ENCODE measurements at places on chromosomes 3 and 15.

GRCh38 chr15:43186003-43186353 is 775 bp downstream of the CCNDBP1 start:
- DNase-seq: no peak

GRCh38 chr15:95718441-95718840 is 612.1 kb upstream of the NR2F2 start:
- DNase-seq: no peak

GRCh38 chr15:48253172-48253571 is 47.1 kb downstream of the SLC12A1 start:
- DNase-seq: no peak

- no peak for DNase-seq
Measured at GRCh38 chr3:73966733-73967132, 342.0 kb upstream of the PDZRN3 start.

- no peak for DNase-seq
Measured at GRCh38 chr3:187646906-187647660, 23.1 kb downstream of the SST start.

DNA sequence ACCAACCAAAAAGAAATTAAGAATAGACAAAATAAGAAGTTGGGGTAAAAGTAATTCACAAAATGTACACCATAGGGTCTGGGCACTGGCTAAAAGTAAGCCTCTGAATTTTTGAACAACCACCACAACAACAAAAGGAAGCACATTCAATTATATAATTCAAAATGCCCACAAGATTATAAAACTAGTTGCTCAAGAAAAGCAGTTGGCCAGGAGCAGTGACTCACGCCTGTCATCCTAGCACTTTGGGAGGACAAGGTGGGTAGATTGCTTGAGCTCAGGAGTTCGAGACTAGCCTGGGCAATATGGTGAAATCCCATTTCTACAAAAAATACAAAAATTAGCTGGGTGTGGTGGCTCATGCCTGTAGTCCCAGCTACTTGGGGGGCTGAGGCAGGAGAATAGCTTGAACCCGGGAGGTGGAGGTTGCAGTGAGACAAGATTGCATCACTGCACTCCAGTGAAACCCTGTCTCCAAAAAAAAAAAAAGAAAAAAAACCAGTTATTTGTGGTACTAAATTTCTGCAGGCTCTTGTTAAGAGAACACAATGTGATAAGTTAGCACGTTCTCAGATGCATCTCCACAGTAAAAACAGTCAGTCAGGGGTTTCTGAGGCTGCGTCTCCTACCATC is 6.6 kb upstream of the ATP11B start:
- no peak for DNase-seq

GRCh38 chr3:27186013-27186412 is 183.2 kb downstream of the NEK10 start:
- no peak for DNase-seq

DNA sequence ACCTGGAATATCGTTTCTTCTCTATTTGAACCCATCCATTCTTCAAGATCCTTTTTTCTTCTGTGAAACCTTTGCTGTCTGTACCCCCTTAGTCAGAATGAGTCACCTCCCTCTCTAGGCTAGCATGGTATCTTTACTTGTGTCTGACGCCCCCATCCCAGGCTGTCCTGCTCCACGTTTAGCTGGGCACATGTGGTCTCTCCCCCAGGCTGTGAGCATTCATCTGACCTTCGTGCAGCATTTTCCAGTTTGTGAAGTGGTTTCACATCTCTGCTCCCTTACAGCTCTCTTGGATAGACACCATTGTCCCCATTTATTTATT is 14.3 kb upstream of the TLE3 start:
- no peak for DNase-seq

DNA sequence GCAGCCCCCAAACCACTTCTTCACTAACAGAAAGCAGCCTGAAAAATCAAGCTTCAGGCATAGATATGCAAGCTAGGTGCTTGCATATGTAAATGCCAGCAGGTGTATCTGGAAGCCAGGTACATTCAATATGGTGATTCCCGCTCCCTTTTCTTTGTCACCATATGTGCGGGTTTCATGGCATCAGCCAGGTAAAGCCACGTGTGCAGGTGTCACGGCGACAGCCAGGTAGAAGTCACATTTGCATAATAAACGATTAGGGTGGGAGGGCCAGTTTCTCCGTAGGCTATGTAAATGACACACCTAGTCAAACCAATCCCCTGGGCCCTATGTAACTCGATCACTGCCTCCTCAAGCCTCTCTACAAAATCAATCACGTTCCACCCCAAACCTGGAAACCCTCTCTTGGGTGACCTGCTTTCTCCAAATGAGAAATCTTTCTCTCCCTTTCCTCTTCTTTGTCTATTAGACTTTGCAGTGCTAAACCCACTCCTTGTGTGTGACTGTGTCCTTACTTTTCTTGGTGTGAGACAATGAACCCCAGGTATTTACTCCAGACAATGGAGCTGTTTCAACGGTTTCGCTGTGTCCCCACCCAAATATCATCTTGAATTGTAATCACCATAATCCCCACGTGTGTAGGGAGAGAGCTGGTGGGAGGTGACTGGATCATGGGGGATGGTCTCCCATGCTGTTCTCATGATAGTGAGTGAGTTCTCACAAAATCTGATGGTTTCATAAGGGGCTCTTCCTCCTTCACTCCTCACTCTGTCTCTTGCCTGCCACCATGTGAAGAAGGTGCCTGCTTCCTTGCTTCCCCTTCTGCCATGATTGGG is 44.6 kb downstream of the ONECUT1 start:
- DNase-seq: no peak

GRCh38 chr3:10416730-10417300 is 88.6 kb downstream of the ATP2B2 start:
- DNase-seq: no peak

DNA sequence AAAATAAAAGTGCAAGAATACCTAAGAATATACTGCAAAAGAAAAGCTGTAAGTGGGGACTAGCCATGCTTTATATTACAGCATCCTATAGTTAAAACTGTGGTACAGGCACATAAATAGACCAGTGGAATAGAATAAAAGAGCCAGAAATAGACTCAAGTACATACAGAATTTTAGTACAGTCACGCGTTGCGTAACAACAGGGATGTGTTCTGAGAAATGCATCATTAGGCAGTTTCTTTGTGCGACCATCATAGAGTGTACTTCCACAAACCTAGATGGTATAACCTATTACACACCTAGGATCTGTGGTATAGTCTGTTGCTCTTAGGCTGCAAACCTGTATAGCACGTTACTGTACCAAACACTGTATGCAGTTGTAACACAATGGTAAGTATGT is 61.8 kb downstream of the PCCB start:
- DNase-seq: no peak

GRCh38 chr15:26866298-26867199 is at the start of gene GABRA5:
Gene GABRA5, plus strand, starts transcription at chr15:26867062. Its CDS starts 2,187 bp downstream, at chr15:26869249.
- no peak for DNase-seq

GRCh38 chr15:69623392-69624154 is 171.0 kb downstream of the RPLP1 start:
- no peak for DNase-seq

DNA sequence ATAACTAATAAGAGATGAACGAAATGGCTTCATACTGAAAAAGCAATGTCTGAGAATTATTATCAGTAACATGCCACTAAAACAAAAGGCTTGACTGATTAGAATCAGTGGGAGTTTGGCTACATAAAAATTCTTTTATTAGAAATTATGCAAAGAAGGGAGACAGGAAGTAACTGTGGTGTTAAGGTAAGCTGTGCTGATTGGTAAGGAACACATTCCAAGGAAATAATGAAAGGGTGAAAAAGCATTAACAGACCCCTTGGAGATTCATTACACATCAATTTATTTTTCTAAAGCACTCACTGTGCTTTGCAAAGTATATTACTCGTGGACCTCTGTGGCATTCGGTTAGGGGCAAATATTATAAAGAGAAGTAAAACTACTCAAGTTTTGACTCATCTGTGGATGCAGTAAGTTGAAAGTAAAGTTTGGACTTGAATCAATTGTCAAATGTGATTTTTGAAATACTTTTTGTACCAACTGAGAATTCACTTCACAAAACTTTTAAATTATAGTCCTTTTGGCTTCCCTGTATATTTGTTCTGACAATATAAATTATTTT is 176.1 kb upstream of the ZPLD1 start:
- no peak for DNase-seq

- DNase-seq: no peak
Measured at GRCh38 chr3:164791263-164791662, 287.0 kb downstream of the SI start.

DNA sequence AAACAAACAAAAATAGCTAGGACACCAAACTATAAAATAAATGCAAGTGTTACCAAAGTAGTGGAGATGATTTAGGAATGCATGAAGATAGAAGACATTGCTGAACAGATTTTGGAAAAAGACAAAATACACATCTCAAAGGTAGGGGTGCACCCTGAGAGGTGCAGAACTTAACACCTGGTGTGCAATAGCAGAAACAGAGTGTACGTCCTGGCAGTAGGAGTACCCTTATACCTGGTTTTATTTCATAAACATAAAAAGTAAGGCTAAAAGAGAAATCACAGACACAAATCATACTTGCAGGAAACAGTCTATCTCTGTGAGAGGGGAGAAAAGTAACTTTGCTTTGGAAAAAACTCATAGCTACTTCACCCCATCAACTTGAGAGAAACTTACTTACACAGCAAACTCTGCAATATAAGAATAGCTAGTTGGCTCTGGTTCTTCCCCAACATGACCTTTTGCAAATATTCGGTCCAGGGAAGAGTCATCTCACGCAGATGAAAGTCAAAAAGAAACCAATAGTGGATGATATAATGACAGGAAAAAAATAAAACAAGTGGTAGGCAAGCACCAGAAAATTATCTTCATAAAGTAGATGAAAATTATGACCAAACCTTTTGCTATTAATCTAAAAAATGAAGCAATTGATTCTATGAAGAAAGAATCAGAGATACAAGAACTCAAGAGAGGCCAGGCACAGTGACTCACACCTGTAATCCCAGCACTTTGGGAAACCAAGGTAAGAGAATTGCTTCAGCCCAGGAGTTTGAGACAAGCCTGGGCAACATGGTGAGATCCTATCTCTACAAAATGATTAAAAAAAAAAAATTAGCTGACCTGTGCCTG is 108.9 kb upstream of the BNIP2 start:
- no peak for DNase-seq

GRCh38 chr3:18968120-18968519 is 180.2 kb upstream of the KCNH8 start:
- DNase-seq: no peak

DNA sequence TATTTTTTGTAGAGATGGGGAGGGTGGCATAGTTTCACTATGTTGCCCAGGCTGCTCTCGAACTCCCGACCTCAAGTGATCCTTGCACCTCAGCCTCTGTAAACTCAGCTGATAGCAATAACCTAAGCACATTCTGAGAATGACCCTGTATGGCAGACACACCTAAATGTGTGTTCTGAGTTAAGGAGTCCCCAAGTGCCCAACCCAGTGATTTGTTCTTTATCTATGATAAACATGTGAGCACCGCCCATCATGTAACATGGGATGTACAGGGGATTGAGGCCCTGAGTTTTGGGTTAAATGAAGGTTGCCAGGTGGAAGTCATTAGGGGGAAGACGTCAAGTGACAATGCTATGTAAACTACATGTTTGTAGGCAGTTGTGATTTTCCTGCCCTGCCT is 5.7 kb downstream of the NCEH1 start:
- no peak for DNase-seq

DNA sequence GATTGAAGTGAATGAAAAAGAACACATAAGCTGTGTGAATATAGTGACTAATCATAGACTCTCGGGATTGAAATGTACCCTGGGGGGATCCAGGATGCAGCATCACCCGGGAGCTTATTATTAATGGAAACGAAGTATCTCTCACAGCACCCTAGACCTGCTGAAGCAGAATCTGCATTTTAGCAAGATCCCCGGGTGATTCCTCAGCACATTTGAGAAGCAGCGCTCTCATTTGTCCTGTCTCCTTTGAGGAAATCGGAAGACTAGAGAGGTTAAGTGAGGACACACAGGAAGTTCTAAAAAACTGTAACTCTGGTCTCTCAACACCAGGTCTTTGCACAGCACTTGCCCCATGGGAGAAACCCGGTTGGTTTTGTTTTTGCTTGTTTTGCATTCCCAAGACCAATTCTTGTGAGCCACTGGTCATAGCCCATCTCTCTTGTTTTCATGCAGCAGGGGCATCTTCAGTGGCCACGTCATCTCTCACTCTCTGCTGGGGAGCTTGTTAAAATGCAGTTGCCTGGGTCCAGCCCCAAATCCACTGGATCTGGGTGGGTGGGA is 30.2 kb downstream of the ZNF710 start:
- DNase-seq: no peak

DNA sequence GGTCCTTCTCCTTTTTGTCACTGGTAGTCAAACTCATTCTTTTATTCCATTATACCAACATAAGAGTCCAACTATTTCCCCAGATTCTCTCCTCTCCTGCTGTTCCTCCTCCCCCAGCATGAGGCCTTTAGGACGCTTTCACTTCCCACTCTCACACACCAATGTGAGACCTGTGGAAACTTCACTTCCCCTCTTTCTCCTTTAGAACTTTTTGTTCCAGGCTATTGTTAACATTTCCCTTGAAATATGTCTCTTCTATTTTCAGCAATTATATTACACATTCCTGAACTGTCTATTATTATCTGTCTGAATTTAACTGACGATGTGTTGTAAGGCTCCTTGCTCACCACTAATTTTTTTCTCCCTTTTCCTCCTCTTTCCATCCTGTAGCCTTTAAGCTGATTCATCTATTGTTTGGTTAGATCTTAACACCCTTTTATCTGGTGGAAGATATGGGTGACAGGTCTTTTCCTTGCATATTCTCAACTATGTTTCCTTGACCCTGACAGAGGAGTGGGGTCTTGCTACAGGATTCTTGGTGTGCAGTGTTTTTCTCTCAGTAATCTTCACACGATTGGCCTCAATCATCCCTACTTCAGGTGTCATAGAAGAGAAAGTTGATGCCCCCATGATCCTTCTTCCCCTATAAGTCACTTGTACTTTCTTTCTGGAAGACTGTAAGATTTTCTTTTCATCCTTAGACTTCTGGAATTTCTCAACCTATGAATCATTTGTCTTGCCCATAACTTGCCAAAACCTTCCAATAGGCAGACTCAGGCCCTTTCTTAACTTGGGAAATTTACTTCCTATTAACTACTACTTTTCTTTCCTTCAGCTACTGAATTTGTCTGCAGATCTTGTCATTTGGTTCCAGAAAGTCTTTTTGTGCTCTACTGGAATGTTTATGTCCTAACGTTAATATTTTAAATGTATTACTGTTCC is 5.9 kb downstream of the CYP19A1 start:
- no peak for DNase-seq

- no peak for DNase-seq
Measured at GRCh38 chr15:81957698-81958097, 88.1 kb downstream of the MEX3B start.

DNA sequence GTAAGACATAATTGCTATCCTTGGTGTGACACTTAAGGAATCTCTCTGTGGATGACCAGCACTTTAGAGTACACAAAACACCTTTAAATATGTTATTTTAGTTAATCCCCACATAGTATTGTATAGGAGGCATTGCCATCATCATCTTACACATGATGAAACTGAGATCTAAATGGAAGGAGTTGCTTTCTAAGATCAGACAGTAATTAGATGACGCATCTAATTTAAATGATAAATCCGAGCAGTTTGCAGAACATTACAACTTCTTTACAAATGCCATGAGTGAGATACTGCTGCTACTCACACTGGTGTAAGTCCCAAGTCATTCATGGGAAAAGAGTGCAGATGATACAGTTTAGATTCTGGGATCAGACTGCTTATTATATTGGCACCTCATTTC is 431.9 kb downstream of the MFSD1 start:
- DNase-seq: no peak

Data from stimulated activated CD4-positive, alpha-beta T cell treated with anti-CD3 and anti-CD28 coated beads, Interleukin-2, amount 100 ng/mL, for 24 hours (primary cell).